ENCODE measurements at places on chromosomes 3 and 15.

DNA sequence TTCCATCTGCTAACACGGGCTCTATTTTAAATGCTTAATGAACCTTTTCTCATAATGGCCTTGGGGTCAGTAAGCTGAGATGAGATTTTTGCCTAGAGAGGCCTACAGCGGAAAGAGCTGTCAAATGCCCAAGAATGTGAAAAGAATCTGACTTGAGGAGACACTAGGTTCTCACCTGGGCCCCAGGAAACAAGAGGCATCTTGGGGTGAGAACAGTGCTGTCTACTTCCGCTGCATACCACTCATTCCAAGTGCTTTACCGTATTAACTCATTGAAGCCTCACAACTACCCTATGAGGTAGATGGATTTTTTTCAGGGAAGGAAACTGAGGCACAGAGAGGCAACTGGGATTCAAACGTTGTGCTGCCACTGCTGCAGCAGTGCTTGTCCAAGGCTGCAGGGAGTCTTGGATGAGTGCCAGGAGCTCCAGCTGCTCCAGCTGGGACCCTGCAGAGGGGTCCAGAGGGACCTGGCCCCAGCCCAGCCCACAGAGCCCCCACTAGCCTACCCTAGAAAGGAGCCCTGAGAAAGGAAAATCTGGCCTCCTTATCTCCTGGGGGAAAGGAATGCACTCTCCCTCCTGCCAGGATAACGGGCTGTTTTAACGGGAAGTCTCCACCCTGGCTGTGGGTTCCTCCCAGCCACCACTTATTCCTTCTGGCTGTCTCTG is 68.4 kb downstream of the SLC12A8 start:
- no peak for DNase-seq

- no peak for DNase-seq
Observed at GRCh38 chr3:143273975-143274690, 154.6 kb downstream of the CHST2 start.

GRCh38 chr15:29825227-29825626 is 3.0 kb upstream of the TJP1 start:
- peak; percentile 13 for DNase-seq

DNA sequence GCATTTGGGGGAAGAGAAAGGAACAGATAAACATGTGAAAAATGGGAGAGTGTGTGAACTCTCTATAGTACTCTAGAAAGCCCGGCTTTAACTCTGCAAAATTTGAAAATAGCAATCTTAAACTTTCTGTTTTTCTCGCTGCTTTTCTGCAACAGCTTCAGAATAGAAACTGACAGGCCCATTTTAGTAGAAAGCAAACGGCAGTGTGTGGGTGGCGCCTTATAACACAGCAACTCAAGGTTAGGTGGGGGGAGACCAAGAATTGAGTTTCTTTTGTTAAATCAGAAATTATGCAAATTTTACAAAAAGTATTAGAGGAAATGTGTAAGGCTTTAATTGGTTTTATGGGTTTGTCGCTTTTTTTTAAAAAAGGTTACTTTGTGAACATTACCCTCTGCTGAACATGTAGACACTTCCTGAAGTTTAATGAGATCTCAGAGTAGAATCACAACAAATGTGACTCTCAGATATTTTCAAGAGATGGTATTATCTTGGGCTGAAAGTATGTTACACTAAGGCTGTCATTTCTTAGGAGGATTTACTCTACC is 107.0 kb downstream of the PTPRG start:
- DNase-seq: no peak

DNA sequence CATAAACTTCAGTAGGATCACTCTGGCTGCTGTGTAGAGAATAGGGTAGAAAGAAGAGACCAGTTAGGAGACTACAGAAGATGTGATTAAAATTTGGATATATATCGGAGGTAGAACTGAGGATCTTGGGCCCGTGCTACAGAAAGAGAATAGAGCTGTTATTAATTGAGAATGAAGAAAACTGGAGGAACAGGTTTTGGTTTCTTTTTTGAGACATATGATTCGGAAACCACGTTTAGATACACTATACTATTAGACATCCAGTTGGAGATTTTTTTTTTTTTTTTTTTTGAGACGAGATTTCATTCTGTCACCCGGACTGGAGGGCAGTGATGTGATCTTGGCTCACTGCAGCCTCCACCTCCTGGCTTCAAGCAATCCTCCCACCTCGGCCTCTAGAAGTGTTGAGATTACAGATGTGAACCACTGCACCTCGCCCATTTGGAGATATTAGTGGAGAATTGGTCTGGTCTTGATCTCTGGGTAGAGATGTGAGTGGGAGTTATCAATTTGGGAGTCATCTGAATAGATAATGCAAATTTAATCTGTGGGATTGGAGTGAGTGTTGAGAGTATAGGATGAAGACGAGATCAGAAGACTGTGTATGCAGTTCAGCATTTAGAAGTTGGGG is 50.9 kb downstream of the TCF12 start:
- no peak for DNase-seq

- no peak for DNase-seq
Observed at GRCh38 chr15:91294795-91295194, 194.7 kb downstream of the SV2B start.

DNA sequence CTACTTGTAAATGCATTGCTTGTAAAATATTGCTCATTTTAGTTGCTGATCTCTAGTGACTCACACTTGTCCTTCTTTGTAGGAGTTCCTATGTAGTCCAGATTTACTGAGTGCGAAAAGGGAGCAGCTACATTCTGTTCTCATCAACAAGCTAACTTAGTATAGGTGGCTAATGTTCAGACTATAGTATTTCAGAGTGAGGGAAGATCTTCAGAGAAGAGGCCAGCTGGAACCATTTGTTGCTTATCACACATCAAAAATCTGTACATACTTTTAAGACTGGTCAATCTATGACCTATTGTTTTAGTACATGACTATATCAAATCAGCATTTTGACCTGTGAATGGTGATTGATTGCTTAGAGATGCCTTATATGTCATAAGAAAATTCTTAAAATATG is 71.3 kb upstream of the THSD4 start:
- DNase-seq: no peak
